ENCODE measurements at places on chromosomes 3 and 15.

DNA sequence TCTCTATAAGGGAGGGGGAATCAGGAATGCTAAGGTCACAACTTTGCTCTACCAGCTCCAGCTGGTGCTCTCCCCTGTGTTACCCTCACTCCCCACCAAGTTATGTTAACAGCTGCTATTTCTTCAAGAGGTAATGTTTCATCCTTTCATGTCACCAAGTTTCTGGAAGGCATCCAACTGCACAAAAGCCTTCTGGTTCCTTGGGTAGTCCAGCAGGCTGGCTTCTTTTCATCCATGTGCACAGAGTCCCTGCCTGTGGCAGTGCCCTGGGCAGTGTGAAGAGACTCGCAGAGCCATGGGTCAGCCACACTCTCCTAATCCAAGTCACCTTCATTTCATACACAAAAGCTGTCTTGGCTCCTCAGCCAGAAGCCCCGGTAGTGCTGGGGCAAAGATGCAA lies 737.5 kb upstream of the LMCD1 start:
- no peak for DNase-seq

DNA sequence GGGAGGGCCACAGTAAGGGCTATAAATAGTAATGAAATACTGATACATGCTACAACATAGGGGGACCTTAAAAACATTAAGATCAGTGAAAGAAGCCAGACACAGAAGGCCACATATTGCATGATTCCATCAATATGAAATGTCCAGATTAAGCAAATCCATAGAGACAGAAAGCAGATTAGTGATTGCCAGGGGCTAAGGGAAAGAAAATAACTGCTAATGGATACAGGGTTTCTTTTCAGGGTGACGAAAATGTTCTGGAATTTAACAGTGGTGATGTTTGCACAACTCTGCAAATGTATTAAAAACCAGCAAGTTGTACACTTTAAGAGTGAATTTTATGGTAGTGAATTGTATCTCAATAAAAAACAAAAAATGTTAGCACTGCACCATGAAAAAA lies 37.0 kb downstream of the PIK3R4 start:
- DNase-seq: no peak

GRCh38 chr3:171442184-171442583 lies 18.0 kb downstream of the TNIK start:
- no peak for DNase-seq

GRCh38 chr15:80326270-80326669 lies 74.3 kb upstream of the CTXND1 start:
- DNase-seq: no peak

- DNase-seq: no peak
Measured at GRCh38 chr15:31782951-31783350, 247.4 kb upstream of the CHRNA7 start.

GRCh38 chr3:162489853-162490252 lies 993.2 kb downstream of the OTOL1 start:
- DNase-seq: no peak

DNA sequence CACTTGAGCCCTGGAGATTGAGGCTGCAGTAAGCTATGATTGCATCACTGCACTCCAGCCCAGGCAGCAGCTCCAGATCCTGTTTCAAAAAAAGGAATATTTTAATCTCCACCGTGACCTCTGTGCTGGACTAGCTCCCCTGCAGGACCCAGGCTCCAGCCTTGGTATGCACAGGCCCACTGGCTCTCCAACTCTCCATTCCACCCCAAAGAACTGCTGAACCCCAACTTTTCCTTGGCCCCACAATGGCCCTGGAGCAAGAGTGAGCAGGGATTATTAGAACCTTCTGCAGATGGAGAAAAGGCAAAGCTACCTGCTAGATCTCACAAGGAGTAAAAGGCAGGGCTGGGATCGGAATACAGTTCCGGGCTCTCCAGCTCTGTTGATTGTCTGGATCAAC lies 32.8 kb upstream of the SFMBT1 start:
- no peak for DNase-seq

DNA sequence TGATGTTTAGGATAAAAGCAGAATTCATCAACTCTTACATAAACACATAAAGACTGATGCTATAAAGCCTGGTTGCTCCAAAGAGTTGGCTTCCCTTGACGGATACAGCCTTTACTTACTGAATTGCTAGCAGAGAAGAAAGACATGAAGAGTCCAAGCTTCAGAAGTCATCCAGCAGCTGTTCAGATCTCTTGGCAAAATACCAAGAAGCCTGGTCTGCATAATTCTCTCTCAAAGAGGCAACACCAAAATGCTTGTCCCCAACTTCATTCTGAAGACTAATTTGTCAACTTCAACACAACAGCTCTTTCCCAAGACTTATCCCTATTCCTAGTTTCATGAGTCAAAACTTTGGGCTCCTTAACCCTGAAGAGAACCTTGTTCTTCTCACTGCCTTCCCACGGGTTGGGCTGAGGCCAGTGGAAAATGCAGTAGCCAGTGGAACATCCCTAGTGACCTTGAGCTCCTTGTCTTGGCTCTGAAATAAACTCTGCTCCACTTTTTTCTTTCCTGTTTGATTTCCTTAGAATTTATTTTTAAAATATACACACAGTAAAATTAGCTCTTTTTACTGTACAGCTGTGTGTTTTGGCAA lies 119.2 kb upstream of the THBS1 start:
- DNase-seq: no peak

- no peak for DNase-seq
Measured at GRCh38 chr3:190041333-190042041, 79.2 kb downstream of the P3H2 start.

- DNase-seq: no peak
Measured at GRCh38 chr3:157305392-157305791, 131.3 kb upstream of the PTX3 start.

- DNase-seq: no peak
Measured at GRCh38 chr3:15339786-15340215, 7.4 kb upstream of the SH3BP5 start.

GRCh38 chr15:79408041-79408440 lies 24.1 kb upstream of the MINAR1 start:
- DNase-seq: no peak

GRCh38 chr3:160758929-160759577 lies 3.0 kb downstream of the PPM1L start:
- DNase-seq: no peak

DNA sequence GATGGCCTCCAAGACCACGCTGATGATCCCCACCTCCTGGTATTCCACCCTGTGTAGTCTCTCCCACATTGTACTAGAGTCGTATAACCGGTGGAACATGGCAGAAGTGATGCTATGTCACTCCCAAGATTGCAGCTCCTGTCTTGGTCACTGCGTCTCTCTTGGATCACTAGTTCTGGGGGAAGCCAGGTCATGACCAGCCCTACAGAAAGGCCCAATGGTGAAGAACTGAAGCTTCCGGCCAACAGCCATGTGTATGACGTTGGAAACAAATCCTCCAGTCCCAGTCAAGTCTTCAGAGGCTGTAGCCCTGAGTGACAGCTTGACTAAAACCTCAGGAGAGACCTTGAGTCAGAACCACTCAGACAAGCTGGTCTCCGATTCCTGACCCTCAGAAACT lies 61.9 kb upstream of the FNDC3B start:
- no peak for DNase-seq

DNA sequence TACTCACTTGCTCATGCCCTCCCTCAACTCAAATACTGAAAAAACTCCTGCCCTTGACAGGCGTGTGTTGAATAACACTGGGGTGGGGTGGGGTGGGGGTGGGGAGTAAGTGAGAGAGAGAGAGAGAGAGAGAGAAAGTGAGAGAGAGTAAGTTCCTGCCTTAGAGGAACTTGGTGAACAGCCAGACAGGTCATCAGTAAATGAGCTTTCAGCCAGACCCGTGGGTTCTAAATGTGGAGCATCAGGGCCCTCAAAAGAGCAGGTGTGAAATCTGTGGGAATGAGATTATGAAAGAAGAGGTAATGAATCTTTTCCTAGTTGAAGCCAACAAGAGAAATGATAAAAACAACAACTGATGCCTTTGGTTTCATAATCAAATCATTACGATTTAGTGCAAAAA lies 134.4 kb upstream of the FAM3D start:
- no peak for DNase-seq

DNA sequence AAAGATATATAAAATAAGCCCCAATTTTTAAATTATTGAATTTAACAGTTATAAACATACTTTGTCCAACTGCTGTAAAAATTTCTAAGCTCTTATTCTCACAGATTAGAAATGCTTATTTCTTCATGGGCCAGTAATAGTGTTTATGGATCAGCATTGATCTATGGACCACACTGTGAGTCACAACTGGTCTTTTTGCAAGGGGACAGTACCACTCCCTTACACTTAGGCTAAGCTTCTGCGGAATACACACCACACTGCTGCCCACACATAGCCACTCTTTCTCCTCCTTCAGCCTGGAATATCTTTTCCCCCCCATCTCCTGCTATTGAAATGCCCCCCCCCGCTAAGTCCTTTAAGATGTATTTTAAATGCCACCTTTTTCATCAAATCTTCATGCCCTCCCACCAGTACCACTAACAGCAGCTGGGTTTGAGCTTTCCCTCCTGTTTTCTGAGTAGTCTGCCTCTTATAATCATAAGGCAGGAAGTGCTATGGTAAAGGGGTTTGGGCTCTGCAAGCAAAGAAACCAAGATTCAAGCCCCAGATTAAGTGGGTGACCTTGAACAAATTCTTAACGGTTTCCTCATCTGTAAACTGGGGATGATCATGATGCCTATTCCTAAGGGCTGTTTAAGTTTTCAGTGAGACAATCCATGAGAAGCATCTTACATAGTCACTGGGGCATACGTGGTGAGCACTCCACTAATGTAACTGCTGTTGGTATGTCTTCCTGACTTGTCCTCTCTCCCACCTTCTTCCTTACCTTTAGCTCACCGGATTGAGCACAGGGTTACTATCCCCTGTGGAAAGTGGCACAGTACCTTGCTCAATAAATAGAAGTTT lies 69.2 kb downstream of the DCUN1D1 start:
- DNase-seq: no peak

GRCh38 chr3:135018149-135018923 lies 223.3 kb downstream of the EPHB1 start:
- no peak for DNase-seq

GRCh38 chr3:113330742-113331141 lies 110.6 kb downstream of the CFAP44 start:
- no peak for DNase-seq

DNA sequence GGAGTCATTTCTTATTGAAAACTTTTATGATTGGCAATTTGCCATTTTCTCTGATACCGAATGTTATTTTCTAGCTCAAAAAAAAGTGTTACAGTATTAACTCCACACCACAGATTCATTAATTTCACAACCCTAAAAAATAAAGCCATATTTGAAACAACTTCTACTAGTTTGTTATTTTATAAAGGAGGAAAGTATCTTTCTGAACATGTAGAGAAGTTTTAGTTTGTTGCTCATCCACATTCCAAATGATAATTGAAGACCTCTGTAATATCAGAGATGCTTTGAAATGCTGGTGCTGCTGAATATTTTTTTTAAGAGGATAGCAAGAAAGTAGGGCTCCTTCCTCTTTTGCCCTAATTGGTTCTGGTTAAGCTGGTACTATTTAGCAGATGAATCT lies 1.9 kb downstream of the VGLL3 start:
- DNase-seq: no peak

Measured in HuH-7 (cell line).